ENCODE measurements at places on chromosomes 2 and 18. TPM values are rescaled to one million over a fixed set of nuclear protein-coding genes. Genes with fewer than 3 reads are reported as not detected.

DNA sequence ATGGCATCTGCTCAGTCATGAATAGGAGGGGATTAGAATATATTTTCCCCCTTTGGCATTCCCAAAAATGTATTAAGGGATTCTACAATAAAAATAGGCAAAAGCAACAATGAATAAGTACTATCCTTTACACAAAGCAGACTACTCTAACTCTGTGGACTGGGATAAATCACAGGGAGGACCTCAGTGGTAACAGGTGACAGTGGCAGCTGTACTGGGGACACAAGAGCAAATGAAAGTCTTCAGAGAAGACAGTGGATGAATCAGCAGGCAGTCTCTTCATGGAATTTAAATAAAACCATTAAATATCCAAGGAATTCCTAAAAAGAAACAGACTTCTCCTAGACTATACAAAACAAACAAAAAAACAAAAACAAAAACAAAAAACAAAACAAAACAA, 4.8 kb downstream of the CDH7 start:
- no peak for DNase-seq

GRCh38 chr18:12803069-12803936, 80.7 kb downstream of the PTPN2 start:
- DNase-seq = no peak

DNA sequence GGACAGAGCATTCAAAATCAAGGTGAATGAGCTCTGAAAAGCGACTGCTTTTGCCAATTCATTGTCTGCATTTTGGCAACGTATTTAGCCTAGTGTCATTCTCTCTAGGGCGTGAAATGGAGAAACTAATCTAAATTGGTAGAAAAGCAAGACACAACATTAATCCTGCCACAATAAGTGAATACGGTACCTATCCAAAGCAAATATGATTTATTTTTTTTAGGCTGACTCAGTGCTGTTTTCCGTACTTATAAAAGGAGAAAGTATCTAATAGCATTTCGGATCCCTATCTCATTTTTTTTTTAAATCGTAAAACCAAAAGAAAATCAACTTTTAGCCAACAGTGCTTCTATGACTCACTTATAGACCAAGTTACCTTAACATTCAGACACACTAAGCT, 672.5 kb downstream of the LRP1B start:
- DNase-seq = no peak

Gene IL1B
- total RNA-seq = 0.46 TPM

GRCh38 chr2:72539071-72539552, 286.7 kb downstream of the EXOC6B start:
- no peak for DNase-seq

GRCh38 chr2:100246163-100247145, 75.8 kb downstream of the LONRF2 start:
- no peak for DNase-seq

Gene DARS1
- total RNA-seq = 65.0 TPM

- no peak for DNase-seq
Measured at GRCh38 chr2:217724471-217724870, 278.3 kb downstream of the TNS1 start.

DNA sequence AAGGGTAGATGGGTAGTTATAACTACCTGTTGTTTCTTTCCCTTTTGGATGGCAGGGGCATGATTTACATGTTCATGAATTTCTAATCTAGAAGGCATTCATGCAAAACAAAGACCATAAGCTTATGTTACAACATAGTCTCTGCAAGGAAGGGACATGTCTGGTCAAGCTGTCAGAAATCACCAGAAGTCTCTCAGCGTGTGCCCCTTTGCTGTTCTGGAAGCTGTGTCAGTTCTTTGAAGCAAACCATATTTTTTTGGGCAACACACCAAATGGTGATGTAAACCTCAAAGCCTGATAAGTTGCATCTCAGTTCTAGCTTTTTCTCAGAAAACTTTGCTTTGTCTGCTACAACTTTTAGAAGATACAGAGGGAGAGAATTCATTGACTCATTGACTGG, 173.5 kb upstream of the CTAGE1 start:
- no peak for DNase-seq

Gene GPR45
- total RNA-seq = not detected

DNA sequence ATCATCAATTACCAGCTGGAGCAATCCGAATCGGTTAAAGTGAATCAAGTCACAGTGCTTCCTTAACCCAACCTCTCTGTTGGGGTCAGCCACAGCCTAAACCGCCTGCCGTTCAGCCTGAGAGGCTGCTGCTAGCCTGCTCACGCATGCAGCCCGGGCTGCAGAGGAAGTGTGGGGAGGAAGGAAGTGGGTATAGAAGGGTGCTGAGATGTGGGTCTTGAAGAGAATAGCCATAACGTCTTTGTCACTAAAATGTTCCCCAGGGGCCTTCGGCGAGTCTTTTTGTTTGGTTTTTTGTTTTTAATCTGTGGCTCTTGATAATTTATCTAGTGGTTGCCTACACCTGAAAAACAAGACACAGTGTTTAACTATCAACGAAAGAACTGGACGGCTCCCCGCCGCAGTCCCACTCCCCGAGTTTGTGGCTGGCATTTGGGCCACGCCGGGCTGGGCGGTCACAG, 496 bp upstream of the ITGA4 start:
- no peak for DNase-seq

Gene SEH1L
- total RNA-seq = 70.4 TPM

- DNase-seq = no peak
Measured at GRCh38 chr2:203238292-203238703, 520 bp upstream of the CYP20A1 start.

DNA sequence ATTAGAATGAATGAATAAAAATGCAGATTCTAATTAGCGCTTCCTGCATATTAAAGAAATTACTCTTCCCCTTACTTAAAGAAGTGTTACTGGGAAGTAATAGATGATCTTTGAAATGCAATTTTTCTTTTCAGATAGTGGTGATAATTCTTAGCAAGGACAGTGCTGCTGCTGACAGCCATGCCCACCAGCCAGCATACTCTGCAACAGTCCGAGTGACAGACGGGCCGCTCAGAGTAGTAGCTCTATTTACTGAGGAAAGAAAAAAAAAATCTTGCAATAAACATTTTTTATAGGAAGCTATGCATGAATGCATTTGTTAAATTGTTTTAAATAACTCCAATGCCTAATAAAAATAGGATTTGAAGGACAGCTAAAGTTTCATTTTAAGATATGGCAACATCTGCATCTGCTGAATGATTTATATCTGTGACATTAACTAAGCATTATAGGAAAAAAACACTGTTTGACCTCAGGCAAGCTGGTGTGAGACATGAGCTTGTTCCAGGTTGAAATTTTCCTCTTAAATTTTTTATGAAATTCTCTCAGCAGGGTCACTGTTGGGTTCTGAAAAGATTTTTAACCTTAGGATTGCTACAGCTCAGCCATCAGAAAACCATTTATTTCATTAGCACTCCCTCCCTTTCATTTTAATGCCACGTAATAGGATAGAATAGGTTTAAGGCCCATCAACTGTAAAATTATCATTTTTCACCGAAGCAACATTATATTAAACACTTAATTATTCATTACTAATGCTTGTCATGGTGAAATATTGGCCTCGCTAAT, 393.8 kb downstream of the DCDC2C start:
- no peak for DNase-seq
